ENCODE measurements at places on chromosomes 3 and 15.

GRCh38 chr15:71448688-71449114, 333.4 kb downstream of the THSD4 start:
- DNase-seq: no peak

DNA sequence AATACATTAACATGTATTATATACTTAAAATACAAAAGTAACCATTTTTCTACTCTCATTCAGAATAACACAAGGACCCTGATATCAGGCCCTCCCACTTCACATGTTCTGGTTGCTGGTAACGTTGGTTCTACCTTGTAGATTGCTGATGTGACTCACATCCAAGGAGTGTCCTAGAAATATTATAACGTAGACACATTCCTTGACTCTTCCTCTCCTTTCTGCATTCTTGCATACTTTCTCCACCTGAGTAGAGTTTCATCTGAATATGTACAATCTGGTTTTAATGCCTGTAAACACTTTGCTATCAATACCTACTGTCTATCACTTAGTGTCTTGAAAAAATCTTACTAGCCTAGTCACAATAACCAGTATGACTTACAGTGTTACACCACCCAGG, 35.0 kb upstream of the NEDD4 start:
- no peak for DNase-seq

- no peak for DNase-seq
Measured at GRCh38 chr3:46897031-46897430, 19.5 kb downstream of the PTH1R start.

DNA sequence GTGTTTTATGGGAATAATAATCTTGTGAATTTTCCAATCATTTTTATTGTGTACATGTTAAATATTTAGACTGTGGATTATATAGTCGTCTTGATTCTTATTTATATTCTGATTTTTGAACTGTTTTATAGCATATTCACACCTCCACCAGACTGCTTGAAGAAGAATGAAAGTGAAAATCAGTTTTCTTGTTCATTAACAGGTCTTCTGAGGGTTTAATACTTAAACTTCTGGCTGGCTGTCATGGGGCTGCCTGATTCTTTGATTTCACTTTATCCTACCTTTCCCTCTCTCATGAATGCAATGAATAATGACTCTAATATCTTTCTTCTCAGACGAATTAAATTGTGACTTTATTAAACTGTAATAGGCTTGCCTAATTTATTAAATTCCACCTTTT, 56.2 kb downstream of the ATP2C1 start:
- no peak for DNase-seq

GRCh38 chr3:188497021-188497420, 343.1 kb downstream of the LPP start:
- DNase-seq: no peak

GRCh38 chr3:11415099-11415498, 142.9 kb downstream of the ATG7 start:
- DNase-seq: no peak

DNA sequence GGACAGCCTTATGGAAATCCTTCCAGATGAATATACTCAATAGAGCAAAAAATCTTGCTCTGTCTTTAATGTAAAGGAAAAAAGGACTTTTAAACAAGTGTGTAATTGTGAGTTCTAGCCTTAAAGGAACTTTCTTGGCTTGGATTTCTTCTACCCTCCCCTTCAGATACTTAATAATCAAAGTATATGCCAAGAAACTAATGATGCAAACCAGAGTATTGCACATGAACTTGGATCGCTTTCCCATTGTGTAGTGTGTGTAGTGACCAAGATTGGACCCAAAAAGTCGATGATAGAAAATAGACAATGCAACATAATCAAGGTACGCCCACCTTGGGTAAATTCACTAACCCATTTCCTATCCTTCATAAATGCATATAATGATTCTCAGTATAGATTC, 123.8 kb downstream of the TIGIT start:
- DNase-seq: no peak

- no peak for DNase-seq
Measured at GRCh38 chr15:68593828-68594532, 15.2 kb downstream of the CORO2B start.

DNA sequence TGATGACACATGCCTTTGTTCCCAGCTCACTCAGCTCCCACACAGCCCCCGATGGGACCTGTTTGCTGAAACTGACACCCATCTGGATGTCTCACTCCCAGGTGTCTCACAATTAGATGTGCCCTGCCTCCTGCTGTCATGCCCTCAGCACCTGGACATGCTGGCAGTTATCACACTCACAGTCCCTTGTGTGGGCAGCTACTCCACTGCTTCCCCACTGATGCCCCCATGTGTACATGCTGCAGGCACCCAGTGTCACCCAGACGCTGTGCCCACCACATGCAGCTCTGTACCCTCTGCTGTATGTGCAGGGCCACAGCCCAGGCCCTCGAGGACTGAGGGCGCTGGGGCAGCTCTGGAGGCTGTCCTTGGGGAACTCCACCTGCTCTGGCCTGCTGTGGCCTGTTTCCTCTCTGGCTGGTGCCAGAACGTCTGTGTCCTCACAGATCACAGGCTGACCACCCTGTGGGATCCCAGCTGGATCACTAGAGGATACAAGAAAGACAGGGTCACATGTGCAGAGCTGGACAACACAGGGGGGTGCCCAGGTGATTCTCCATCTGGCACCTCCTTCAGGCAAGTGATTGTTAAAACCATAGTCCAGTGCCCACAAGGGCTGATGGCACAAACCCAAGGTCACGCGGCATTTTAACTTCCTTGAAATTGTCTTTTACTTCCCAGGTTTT, 14.0 kb downstream of the C3orf22 start:
- DNase-seq: no peak

GRCh38 chr3:32825601-32826375, 8.0 kb downstream of the TRIM71 start:
- DNase-seq: no peak

GRCh38 chr15:89129123-89129815, 41.0 kb downstream of the ABHD2 start:
- DNase-seq: peak; percentile 61

DNA sequence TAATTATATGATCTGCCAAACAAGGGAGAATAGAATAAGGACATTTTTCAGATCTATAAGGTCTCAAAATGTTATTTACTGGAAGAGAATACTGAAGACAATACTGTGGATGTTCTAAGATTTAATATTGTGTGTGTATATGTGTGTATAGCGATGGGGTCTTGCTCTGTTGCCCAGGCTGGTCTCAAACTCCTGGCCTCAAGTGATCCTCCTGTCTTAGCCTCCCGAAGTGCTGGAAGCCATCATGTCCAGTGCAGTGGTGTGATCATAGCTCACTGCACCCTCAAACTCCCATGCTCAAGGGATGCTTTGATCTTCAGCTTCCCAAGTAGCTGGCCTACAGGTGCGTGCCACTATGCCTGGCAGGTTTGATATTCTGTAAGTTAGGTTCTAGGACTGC, 91.3 kb downstream of the NBEAL2 start:
- DNase-seq: no peak

DNA sequence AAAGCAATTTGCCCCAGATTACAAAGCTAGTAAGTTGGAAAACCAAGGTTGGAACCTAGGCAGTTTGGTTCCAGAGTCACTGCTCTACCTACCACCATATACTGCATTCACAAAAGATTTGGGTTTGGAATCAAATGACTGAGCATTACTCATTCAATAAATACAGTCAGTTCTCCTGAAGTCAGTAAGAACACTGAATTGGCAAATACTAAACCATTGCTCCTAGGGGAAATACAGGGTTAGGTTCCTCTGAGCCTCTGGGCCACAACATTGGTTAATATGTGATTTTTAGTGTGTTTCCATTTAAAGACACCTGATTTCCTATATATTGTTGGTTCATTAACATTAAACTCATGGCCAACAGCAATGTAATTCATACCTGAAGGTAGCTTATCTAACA, 2.1 kb upstream of the EIF5A2 start:
- no peak for DNase-seq

DNA sequence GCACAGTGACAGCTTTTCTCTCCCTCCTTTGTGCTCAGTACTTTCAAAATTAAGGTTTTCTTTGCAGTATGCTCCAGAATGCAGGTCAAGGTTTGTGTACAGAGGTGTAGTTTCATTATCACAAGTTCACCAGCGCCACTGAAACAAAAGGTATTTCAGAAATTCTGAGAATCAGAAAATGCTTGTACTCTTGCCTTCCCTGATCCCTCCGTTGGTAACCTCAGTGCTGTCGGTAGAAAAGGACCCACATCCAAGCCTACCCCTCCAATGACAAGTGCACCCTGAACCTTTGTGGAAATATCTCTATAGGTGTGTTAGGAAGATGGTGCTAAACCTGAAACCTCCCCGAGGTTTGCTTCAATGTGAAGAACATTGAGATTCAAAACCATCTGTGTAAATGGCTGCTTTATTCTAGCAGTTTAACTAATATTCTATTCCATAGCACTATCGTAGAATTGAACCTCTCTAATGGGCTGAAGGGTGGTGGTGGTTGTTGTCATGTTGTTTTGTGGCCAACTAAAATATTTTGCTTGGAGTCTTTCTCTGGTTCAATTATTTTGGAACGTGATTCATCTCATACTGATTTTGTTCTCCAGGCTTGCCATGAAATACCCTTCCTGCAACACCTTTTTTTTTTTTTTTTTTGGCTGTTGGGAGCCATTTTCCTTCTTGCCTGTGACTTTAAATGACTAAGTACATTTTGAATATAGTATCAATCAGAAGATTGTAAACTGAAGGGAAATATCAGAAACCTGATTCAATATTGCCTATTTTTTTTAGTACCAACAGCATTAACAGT, 20.7 kb downstream of the ZBTB38 start:
- no peak for DNase-seq

GRCh38 chr15:67433495-67434099, 87.3 kb upstream of the C15orf61 start:
- DNase-seq: peak; percentile 17

- peak; percentile 20 for DNase-seq
Measured at GRCh38 chr3:189049458-189050236, 122.1 kb upstream of the TPRG1 start.

GRCh38 chr3:25690768-25691533, 26.2 kb upstream of the TOP2B start:
- no peak for DNase-seq

DNA sequence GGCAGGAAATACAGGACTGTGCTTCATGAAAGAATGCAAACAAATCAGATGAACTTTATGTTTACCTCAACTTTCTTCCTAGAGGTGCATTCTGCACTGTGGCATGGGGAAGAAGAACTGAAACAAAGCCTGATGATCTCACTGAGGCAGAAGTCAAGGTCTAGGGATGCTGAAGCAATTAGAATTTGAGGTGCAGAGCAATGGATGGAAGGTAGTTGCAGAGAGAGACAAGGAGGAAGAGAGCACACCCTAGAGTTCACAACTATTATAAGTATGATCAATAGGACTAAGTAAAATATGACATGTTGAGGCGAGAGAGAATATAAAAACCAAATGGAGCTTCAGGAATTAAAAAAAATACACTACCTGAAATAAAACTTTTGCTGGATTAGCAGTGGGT, 420.1 kb downstream of the EDEM1 start:
- no peak for DNase-seq

GRCh38 chr3:176920766-176921160, 276.5 kb downstream of the TBL1XR1 start:
- DNase-seq: no peak

GRCh38 chr3:169662132-169662842, 1.2 kb downstream of the MECOM start:
- DNase-seq: peak; percentile 34

DNA sequence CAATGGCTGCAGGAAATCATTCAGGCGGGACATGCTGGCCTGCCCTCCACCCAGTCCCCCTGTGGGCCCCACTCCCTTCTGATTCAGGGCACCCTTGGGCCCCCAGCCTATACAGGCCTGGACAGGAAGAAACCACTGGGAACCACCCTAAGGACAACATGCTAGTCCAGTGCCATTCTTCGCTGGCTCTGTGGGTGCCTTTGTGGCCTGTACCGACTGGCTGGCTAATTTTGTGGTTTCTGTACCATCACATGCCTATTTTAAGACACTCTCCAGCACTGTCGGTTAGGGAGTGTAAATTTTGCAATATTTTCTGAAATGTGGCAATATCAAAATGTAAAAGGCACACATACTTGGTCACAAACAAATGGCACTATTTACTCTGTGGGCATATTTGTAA, 61.4 kb upstream of the POLG start:
- DNase-seq: no peak

GRCh38 chr3:197137751-197138150, 108.1 kb upstream of the MELTF start:
- no peak for DNase-seq

GRCh38 chr3:124078953-124079911, 87.3 kb upstream of the ROPN1 start:
- DNase-seq: no peak

DNA sequence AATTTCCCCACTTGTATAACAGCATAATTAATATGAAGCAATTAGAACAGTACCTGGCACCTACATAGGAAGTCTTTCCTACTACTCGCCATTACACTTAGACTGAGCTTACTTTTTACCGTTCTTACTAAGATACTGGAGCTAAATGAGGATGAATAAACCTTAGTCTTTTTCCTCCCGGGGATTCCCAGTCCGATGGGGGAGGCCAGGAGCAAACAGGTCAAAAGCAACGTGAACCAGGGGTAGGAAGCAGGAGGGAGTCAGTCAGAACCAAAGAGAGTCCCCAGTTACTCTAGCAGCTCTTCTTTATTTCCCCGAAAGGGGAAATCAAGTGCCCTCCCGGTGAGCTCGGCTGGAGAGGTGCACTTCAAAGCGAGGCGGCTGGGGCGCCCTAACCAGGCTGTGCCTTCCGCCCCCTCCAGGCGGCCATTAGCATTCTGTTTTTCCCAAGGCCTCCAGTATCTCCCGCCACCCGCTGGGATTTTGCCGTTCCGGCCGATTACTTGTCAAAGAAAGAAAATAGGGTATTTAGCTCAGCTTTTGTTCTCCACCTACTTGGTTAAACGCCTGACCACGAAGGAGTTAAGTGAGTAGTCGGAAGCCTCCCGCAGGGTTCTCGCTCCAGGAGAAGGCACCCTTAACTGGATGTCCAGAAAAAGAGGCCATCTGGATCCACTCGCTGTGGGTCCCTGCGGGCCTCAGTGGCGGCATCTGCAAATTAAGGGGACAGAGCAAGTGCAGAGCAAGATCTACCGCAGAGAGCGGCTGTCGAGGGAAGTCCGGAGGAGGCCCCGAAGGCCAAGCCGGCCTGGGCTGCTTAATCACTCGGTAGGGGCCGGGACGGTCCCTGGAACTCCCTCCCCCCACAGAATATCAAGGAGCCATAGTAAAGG, 6.3 kb upstream of the EOMES start:
- no peak for DNase-seq

DNA sequence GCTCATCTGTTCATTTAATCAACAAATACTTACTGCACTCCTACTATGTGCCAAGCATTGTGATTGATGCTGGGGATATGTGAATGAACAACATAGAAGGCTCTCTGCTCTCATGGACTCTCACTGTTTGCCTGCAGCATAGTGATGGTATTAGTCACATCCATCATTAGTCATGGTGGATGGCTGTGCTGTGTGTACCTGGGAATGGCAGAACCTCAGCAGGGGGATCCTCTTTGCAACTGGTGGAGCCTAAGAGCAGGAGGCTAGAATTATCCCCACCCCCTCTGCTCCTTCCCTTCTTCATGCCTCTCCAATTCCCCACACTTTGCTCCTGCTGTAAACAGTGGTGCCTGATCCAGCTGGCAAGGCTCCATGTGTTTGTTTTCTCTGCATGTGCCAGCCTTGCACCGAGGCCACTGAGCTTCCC, 20.5 kb downstream of the BOC start:
- DNase-seq: no peak
